ENCODE measurements at places on chromosomes 3 and 15. TPM values are rescaled to one million over a fixed set of nuclear protein-coding genes. Genes with fewer than 3 reads are reported as not detected.

The SAXO2 gene
- total RNA-seq, result 0.39 TPM

The FBXO40 gene
- not detected for total RNA-seq

The DHFR2 gene
- total RNA-seq, result 5.1 TPM

The VEPH1 gene
- 3.9 TPM for total RNA-seq

The GABRA5 gene
- 5.9 TPM for total RNA-seq

The CHST2 gene
- total RNA-seq, result 146 TPM

The EPHB3 gene
- total RNA-seq, result 3.7 TPM

The LRRC15 gene
- total RNA-seq, result under 0.01 TPM

The CHAC1 gene
- total RNA-seq, result 27.5 TPM

The IGDCC3 gene
- total RNA-seq, result 7.1 TPM

The PLA2G4D gene
- total RNA-seq, result not detected

The UCN2 gene
- total RNA-seq, result 61.6 TPM

The C2CD4A gene
- 0.11 TPM for total RNA-seq

Measured in placental epithelial cell (primary cell).